Left cardiac atrium (tissue), 4 donors: ENCODE measurements at places on chromosomes 11 and 22. TPM values are rescaled to one million over a fixed set of nuclear protein-coding genes. Genes with fewer than 3 reads are reported as not detected.

TRPM5 gene
- total RNA-seq: not detected

P2RY6 gene
- 4.4 TPM for total RNA-seq

KCNK4 gene
- 0.13 TPM for total RNA-seq

DNA sequence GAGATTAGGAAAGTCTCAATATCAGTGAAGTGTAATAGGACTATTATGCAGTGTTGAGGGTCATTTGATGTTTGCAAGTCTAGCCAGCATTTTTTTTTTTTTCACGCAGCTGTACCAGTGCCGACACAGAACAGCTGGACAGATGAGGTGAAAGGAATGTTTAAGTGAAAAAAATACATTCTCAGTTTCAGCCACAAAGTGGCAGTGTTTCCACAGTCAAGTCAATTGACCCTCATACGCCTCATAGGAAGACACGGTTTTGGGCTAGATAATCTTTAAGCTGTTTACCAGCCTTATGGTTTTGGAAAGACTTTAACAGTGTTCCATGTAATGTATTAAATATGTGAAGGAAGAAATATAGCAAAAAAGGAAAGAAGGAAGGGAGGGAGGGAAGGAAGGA is 349.9 kb upstream of the ANO3 start:
- no peak for DNase-seq

- DNase-seq: no peak
Measured at GRCh38 chr11:102950622-102951081, 4.9 kb downstream of the MMP13 start.

DNA sequence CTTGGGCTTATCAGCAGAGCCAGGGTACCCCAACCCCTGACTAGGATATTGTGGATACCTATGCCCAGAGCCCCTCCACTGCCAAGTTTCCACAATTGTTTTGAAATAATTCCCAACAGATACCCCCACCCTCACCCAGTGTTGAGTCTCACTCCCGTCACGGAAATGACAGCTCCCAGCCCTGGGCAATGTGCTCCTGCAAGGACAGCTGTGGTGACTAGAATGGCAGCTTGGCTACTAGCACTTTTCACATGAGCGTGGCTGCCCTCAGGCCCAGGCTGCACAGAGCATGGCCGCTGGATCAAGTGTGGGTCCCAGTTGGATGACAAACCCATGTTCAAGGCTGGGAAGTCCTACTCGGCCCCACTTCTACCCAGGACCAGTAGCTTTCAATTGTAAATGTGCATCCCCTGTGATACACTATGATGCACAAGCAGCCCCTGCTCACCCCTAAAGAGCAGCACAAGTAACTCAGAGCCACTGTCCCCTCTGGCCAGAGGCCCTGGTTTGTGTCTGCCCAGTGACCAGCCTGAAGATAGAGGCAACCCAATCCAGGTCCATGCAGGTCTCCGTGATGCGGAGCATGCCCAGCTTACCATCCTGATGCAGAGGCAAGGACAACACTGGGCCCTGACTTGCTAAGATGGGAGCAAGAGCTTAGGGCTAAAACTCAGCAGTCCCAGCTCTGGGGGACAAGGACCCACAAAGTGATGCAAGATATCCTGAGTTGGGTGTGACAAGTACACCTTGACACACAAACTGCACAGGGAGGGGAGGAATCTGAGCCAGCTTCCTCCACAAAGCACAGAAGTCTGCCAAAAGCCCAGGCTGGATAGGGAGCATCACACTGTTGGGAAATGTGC is 13.2 kb downstream of the KCNQ1OT1 start:
- DNase-seq: peak; percentile 13

DNA sequence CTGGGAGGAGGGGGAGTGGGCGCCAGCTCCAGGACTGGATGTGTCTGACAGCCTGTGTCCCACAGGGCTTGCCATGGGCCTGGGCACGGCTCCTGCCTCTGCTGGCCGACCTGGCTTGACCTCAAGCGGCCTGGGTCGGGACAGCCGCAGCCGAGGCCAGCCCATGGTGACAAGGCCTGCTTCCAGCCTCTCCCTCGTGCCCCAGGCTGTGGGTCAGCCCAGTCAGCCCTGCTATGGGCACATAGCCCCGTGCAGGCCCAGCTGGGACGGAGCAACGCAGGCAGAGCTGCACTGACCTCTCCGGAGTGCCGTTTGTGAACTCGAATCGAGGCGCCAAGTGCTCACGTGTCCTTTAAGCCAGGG is 17.9 kb downstream of the OSBPL5 start:
- DNase-seq: peak; percentile 44

- DNase-seq: no peak
Measured at GRCh38 chr11:60370252-60370810, 8.0 kb upstream of the MS4A7 start.
